ENCODE measurements at places on chromosomes 11 and 22. TPM values are rescaled to one million over a fixed set of nuclear protein-coding genes. Genes with fewer than 3 reads are reported as not detected.

DNA sequence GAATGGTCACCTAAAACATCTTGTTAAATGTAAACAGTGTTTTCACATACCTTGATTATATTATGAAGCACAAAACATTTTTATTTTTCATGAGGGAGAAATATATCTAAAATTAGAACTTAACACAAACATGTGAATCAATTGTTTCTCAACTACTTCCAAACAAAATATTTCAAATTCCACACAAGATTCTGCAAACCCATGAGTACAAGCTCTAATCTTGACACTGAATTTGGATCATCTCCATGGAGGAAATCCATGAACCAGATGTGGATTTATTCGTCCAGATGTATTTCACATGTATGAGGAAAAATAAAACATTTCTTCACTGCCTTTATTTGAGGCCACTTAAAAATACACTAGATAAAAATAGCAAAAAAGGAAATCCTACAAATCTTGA, 184.2 kb downstream of the SBF2 start:
- DNase-seq: no peak
- H3K4me1 ChIP-seq: peaks cover 18% of the 10 kb centered on the region
- H3K36me3 ChIP-seq: no peaks in the 10 kb centered on the region
- H3K4me3 ChIP-seq: no peak overlapping the region
- no peak overlapping the region for H3K27ac ChIP-seq

SMIM35 gene
- total RNA-seq: not detected

PTPRJ gene
- total RNA-seq: 19.8 TPM

DNA sequence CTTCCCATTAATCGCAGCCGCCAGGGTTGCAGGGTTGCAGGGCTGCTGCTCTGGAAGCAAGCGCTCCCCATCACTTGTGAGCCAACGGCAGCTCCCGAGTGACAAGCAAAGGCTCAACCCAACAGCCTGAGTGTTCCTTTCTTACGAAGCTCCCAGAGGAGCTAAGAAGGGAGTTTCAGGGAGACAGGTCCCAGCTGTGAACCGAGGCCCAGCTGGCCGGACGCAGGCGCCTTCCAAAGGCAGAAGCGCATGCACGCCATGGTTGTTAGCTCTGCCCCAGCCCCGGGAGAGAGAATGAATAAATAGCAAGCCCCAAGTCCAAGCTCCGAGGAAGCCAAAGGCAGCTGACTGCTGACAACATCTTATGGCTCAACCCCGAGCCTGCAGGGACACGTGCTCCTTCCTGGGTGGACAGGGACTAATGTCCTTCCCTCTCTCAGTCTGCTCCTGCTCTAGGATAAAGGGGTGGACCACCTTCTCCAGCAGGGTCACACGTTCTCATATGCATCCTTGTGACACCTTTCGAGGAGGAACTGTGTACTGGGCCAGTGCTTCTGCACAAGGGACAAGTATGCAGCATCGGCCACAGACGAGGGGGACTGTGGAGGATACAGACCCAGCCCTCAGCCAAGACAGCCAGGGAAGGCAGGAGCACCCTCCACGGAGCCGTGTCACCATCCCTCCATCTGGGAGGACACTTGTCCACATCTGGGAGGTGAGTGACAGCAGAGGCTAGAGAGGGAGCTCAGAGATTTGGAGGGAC, 29.9 kb downstream of the SHANK2 start:
- H3K4me1 ChIP-seq: no peaks in the 10 kb centered on the region
- no peaks in the 10 kb centered on the region for H3K36me3 ChIP-seq
- no peak for DNase-seq
- H3K27me3 ChIP-seq: no peaks in the 10 kb centered on the region

DNA sequence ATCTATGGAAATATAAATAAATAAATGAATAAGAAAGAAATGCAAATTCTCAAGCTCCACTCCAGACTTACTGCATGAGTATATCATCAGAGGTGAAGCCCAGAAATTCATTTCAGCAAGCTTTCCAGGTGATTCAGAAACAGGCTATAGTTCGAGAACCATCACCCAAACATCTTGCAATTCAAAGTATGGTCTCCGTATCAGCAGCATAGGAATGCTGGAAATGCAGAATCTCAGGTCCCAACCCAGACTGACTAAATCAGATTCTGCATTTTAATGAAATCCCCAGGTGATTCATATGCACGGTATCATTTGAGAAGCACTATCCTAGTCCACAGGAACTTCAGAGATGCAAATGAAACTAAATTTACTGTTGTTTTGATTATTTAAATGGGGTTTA, 95.3 kb downstream of the SERGEF start:
- no peak overlapping the region for H3K4me3 ChIP-seq
- H3K36me3 ChIP-seq: no peaks in the 10 kb centered on the region
- no peaks in the 10 kb centered on the region for H3K27me3 ChIP-seq
- H3K4me1 ChIP-seq: no peaks in the 10 kb centered on the region
- H3K27ac ChIP-seq: no peak overlapping the region
- DNase-seq: no peak

SCUBE1 gene
- not detected for total RNA-seq

GRCh38 chr11:106076171-106076918, 802 bp downstream of the KBTBD3 start:
- no peaks in the 10 kb centered on the region for H3K27me3 ChIP-seq
- no peaks in the 10 kb centered on the region for H3K4me1 ChIP-seq
- DNase-seq: peak; percentile 4

DNA sequence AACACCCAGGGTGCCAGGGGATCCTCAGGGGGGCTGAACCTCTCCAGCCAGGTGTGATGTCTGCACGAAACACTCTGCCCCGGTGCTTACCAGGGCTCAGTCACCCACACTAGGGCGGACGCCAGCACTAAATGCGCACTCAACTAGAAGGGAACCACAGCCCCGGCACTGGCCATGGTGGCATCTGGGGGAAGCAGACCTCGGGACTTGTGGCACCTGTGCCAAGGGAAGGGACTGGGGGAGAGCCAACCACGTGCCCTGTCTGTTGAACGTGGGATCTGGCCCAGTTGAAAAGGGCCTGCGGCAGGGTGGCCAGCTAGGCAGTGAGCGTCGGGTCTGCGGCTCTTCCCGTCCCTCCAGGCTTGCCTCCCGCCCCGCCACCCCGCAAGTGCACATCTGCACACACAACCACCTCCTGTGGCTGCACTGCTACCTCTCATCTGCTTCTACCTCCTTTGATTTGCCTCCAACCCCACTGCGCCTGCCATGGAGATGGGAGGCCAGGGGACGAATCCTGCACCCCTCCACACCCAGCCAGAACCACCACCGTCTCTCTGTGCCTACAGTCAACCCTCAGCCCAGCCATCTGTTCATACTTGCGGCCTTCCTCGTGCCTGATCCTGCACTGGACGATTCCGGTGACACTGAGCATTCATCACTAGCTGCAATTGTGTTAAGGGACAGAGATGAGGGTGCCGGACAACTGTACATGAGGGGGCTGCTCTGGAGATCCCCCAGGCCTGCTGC, 15.0 kb upstream of the MOB2 start:
- no peak overlapping the region for H3K4me3 ChIP-seq
- H3K36me3 ChIP-seq: no peaks in the 10 kb centered on the region
- DNase-seq: no peak
- H3K4me1 ChIP-seq: no peaks in the 10 kb centered on the region

DNA sequence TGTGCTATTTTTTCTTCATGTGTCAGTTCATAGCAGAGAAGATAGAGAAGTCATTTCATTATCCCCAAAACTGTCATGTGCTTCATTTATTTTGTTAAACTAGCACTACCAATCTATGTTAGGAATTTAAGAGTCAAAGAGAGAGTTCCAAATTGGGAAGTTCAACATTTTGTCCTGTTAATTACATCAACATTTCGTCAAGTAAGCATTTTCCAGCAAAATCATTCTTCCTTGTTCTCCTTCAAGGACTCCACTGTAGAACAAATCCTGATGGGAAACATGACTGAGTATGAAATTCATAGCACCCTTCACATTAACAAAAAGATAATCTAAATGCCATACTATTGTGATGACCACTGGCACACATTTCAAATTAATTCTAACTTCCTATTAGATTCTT, 59.1 kb downstream of the PACSIN2 start:
- H3K27me3 ChIP-seq: no peaks in the 10 kb centered on the region
- H3K36me3 ChIP-seq: peaks cover 32% of the 10 kb centered on the region

GRCh38 chr22:25051073-25051472, 98.6 kb downstream of the KIAA1671 start:
- H3K27ac ChIP-seq: no peak overlapping the region
- H3K4me1 ChIP-seq: no peaks in the 10 kb centered on the region
- H3K27me3 ChIP-seq: no peaks in the 10 kb centered on the region
- no peak for DNase-seq

GRCh38 chr11:45097721-45098493, 48.5 kb upstream of the PRDM11 start:
- H3K27ac ChIP-seq: no peak overlapping the region
- H3K36me3 ChIP-seq: no peaks in the 10 kb centered on the region
- peaks cover 10% of the 10 kb centered on the region for H3K27me3 ChIP-seq
- H3K4me3 ChIP-seq: no peak overlapping the region
- H3K4me1 ChIP-seq: peaks cover 20% of the 10 kb centered on the region
- DNase-seq: peak; percentile 65

- DNase-seq: no peak
- no peak overlapping the region for H3K27ac ChIP-seq
- H3K4me3 ChIP-seq: no peak overlapping the region
- no peaks in the 10 kb centered on the region for H3K36me3 ChIP-seq
- H3K4me1 ChIP-seq: no peaks in the 10 kb centered on the region
Observed at GRCh38 chr11:78586452-78587046, 11.9 kb upstream of the NARS2 start.
